ENCODE measurements at places on chromosomes 1 and 21. TPM values are rescaled to one million over a fixed set of nuclear protein-coding genes. Genes with fewer than 3 reads are reported as not detected.

MNDA gene
- not detected for polyA plus RNA-seq

RAB3B gene
- 9.7 TPM for polyA plus RNA-seq

AADACL3 gene
- not detected for polyA plus RNA-seq

HEYL gene
- 17.9 TPM for polyA plus RNA-seq

PADI4 gene
- polyA plus RNA-seq: not detected

BCAN gene
- polyA plus RNA-seq: not detected

DNA sequence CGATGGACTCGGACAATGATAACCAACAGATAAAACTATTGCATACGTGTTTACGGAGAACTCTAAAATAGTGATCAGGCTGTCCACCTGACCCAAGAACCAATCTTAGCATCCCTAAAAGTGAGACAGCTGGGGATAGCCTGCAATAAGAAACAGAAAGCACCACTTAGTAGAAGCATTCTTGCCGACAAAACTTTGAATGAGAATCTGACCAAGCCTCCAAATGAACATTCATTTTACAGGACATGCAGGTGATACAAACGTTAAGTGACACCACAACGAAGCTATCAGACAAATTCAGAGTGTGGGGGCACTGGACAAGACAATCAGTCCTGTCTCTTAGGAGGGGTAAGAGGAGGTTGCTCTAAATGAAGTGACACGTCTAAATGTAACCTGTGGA, 1.2 kb downstream of the PSMG1 start:
- DNase-seq: no peak

DNA sequence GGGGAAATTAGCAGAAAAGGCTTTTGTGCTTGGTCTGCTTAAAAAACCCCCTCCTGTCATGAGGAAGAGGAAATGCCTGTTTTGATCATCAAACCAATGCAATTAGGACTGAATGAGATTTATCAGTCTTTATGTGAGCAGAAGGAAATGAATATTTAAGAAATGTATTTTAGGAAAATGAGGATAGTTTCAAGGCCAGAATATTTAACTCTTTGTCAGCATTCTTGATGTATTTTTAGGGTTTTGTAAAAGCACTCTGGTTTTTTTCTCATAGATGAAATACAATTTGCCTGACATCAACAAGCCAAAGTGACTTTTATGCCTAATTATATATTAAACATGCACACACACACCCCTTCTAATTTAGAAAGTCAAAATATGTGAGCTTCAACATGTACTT, 213.8 kb downstream of the GRIK1 start:
- no peak for DNase-seq

DNA sequence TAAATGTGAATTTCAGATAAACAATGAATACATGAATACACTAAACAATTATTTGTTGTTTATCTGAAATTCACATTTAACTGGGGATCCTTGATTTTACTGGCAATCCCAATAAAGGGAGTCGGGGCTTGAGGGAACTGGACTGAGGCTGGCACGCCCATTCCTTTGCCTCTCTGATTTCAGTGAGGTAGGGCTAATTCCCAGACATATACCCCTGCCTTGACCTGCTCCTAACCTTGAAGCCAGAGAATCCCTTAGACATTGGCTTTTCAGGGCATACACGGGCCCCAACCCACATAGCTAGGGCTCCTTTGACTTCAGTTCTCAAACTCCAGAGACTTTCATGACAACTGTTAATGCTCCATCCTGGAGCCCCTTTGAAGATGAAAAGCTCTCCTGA, 10.8 kb upstream of the UTP25 start:
- DNase-seq: no peak

DNA sequence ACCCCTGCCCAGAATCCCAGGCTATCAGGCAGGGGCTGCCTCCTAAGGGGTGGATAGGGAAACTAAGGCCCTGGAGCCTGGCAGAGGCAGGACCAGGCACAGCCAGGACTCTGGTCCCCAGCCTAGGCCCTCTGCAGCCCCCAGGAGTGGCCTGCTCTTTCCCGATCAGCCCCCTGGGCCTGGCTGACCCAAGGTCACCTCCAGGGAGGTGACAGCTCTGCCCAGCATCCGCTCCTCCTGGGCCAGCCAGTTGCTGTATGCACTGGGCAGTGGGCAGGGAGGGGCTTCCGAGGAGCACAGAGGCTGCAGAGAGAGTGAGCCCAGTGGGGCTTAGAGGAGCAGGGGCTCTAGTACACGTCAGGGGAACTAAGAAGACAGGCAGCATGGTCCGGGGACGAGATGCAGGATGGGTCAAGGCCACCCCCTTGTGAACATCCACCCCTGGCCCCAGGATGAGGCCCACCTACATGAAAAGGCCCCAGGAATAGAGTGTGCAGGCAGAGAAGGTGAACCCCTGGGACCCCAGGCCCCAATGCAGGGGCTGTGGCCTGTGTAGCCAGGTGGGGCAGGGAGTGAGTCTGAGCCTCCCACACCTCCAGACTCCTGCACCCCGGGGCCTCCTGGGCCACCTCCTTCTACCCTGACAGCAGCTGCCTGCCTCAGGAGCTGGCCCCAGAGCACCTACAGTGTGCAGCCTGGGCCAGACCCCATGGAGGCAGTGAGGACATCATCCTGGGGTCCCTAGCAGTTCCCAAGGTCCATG, 32.8 kb downstream of the WNT9A start:
- DNase-seq: no peak

DNA sequence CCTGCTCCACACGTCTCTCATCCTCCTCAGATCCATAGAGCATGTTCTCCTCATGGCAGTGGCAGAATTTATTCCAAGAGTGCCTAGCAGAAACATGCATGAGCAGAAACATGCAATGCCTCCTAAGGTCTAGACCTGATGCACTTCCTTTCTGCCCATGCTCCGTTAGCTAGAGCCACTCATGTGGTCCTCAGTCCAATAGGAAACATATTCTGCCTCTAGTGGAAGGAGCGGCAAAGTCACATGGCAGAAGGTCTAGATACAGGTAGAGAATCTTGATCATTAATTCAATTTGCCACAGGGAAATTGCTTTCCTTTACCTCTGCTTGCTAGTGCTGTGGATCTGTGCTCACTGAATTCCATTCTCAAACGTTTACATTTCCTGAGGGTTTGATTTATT, 130.4 kb downstream of the KIF26B start:
- DNase-seq: no peak

- no peak for DNase-seq
Observed at GRCh38 chr1:197933016-197933415, 15.8 kb downstream of the LHX9 start.

DNA sequence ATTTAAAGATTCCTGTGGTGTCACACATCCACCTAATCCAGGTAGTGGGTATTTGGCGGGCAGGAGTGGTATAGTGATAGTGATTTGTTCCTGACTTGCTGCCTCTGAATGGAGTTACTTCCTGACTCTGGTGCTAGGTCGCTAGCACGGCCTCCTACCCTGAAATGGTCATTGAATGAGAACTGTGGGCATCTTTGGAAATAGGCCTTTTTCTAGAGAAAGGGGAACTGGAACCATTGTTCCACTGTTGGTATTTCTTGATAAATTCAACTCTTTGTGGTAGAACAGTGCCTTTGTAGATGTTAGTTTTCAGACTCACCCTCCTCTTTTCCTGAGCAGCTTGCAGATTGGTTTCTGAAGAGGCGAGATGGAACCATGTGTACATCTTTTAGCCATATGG, 1.5 kb downstream of the QSOX1 start:
- no peak for DNase-seq

- no peak for DNase-seq
Observed at GRCh38 chr1:224525411-224526040, 90.6 kb upstream of the CNIH3 start.

DNA sequence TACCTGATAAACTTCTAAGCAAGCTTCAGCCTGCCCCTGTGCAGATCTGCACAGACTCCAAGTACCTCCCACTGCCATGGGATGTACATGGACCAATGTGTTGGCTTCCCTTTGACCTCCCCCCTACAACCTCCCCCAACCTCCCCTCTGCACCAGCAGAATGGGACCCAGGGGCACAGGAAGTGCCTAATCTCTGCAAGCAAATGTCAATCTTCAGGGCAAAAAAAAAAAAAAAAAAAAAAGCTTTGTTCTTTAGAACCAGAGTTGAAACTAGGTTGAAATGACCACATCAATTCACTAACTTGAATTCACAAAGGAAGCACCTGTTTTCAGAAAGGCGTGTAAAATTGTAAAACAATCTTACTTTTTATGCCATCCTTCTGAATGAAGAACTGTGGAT, 53.9 kb upstream of the TIAM1 start:
- no peak for DNase-seq

DNA sequence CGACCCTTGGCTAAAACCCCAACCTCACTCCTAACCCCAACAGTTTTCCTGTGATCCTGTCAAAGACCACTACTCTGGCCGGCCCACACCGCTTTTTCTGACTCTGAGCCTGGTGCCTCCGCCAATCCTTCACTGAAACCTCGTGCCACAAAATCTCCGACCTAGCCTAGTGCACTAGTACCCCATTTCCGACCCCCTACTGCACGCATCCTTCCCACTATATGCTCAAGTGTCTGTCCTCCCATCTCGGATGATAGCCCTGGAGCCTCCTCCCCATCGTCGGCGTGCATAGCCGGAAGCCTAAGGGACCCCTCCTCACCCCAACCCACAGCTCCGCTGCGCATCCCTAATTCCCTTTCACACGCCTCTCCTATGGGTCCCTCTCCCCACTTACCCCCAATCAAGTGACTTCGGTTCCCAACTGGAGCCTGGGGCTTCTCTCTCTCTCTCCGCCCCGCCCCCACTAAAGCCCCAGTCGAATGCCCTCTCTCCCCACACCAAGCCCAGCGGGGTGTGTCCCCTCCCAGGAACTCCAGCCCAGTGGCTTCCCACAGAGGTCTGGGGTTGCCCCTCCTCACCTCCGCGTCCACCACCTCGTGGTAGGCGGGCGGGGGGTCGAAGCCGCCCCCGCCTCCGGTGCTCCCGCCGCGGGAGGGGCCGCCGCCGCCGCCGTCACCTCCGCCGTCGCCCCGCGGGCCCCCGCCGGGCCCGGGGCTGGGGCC, 791 bp downstream of the USP24 start:
- peak; percentile 62 for DNase-seq

GRCh38 chr21:42561762-42562650, 48.4 kb downstream of the SLC37A1 start:
- DNase-seq: peak; percentile 56

- DNase-seq: no peak
Observed at GRCh38 chr1:158022554-158023312, 29.3 kb downstream of the KIRREL1 start.

Measured in hepatocyte (in vitro differentiated cells).